ENCODE measurements at places on chromosomes 13 and 19.

- DNase-seq = peak; percentile 65
These were observed 87.6 kb downstream of the HSPH1 start for GRCh38 chr13:31073859-31074718.

DNA sequence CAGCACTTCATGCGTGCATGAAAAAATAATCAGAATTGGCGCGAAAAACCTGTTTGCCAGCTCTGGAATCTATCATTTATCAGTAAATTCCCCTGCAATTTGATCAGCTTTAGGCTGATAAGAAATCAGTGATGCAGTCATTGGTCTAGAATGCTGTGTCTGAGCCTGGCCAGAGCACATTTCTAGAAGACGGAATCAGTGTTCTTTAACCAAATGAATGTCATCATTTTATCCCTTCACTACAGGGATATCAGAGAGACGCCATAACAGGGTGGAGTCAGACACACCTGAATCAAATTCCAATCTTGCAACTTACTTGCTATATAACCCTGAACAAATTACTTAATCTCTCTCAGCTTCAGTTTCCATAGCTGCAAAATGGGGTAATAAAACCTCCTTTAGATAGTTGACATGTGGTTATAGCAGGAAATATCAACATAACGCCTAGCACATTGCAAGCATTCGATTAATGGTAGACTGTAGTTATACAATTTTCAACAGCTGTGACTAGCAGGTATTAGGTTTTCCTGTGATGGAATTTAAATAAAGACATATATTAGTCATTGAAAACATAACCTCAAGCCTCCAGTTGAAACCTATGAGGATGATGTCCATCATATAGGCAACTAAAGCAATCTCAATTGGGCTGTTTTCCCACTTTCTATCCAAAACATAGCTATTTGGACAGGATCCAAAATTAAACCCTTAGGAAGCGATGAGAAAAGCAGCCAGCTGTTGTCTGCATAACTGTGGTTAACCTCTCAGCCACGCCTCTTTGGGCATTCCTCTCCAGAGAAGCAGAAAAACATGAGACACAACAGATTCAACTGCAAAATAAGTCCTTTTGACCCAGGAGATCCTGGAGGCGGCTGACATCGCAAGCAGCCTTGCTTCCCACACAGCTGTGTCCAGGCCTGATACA is 51.6 kb upstream of the UBL3 start:
- DNase-seq = peak; percentile 99

DNA sequence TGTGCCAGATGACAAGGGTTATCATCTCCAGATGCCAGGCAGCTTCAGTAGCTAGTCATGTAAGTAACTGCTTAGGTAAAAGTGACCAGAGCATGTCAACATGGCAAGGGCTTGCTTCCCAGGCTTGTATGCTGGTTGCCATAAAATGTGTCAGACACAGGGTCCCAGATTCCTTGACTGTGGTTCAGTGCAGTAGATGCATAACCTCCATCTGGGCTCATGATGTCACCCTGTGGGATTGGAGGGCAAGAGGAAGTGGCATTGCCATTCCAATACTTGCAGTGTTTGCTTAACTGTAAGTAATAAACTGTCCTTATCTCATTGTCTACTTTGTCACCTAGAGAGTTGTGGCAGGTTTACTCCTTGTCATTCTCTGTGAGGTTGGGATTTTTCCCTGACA is 226.8 kb downstream of the PCDH17 start:
- DNase-seq = no peak

GRCh38 chr13:89150362-89150761 is 1479.2 kb downstream of the SLITRK5 start:
- peak; percentile 53 for DNase-seq

DNA sequence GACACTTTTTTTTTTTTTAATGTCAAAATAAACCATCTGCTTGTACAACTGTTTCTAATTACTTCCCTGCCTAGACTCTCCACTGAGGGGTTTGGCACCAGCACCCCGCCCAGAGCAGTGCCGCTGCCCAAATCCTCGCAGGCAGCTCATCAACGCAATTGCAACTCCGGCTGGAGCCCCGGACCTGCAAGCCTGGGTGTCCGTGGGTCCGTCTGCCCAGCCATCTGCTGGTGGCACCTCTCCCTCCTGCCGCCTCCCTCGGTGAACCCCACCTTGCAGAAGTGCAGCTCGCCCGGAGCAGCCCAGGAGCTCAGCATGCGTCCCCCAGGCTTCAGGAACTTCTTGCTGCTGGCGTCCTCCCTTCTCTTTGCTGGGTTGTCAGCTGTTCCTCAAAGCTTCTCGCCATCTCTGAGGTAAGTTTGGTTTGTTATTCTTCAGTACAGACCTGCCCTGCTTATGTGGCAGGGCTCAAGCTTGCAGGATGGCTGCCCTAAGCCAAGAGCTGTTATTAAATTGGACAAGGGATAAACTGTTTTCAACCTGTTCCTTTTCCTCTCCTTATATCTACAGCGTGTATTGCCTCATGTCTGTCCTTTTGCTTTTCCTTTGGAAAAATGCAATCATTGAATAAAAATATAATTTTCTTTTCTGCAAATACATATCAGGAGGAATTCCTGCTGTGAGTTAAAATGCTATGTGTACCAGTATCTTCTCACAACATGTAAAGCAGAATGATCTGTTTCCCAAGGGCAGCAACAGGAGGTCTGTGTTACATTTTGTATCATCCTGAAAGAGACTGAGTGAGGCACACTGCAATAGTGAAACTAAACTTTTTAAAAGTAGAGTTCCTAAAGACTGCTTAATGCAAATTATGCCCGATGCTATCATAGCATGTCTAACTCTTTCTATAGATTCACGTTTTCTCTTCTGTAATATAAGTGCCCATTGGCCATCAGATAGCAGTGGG is at the start of gene ITGBL1:
TSS of gene ITGBL1 (plus strand) at position 157 of the 967 bp plus-strand sequence. CDS start at position 316, 159 bp downstream.
- DNase-seq = peak; percentile 64

DNA sequence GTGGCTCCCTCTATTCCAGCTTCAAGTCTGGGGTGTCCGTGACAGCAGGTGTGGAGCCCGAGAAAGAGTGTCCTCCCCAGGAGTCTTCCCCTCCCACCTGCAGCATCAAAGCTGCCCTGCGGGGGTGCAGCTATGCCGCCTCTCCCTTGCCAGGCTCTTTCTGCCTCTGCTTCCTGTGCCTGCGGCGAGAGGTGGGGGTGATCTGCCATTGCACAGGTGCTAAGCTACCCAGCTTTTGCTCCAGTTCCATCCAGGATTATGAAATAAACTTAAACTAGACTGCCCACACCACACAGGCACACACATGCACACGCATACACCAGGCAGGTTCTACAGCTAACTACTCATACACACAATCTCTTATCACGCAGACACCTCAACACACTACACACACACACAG is 104.7 kb upstream of the CLDN10 start:
- DNase-seq = no peak

GRCh38 chr13:96214824-96215445 is 125.0 kb downstream of the HS6ST3 start:
- DNase-seq = no peak

- no peak for DNase-seq
These were observed 30.0 kb upstream of the ZNRF4 start for GRCh38 chr19:5425260-5425659.

GRCh38 chr19:47813304-47813994 is 8.3 kb upstream of the CRX start:
- peak; percentile 59 for DNase-seq

DNA sequence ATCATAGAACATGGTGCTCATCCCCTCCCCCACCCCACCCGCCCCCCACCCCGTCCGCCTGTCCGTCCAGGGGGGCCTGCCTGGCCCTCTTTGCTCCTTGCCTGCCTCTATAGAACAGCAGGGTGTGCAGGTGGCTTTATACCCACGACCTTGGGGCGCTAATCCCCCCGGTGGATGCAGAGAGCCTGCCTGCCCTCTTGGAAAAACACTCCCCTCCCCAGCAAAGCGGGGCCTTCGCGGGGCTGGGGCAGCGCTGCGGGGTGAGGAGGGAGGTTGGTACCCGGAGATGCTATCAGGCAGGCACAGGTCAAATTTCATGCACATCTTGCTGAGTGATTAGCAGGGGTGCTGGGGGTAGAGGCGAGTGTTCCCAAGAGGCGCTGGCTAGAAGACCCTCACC is 21.9 kb downstream of the RFX1 start:
- no peak for DNase-seq

- peak; percentile 69 for DNase-seq
These were observed 82.9 kb upstream of the CACNA1A start for GRCh38 chr19:13588957-13589833.

GRCh38 chr13:111883571-111884343 is 183.2 kb upstream of the SOX1 start:
- no peak for DNase-seq

DNA sequence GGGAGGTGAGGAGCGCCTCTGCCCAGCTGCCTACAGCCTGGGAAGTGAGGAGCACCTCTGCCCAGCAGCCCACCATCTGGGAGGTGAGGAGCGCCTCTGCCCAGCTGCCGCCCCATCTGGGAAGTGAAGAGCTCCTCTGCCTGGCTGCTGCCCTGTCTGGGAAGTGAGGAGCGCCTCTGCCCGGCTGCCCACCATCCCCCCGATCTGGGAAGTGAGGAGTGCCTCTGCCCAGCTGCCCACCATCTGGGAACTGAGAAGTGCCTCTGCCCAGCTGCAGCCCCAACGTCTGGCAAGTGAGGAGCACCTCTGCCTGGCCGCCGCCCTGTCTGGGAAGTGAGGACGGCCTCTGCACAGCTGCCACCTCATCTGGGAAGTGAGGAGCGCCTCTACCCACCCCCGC is 64.3 kb downstream of the ZNF708 start:
- DNase-seq = no peak

DNA sequence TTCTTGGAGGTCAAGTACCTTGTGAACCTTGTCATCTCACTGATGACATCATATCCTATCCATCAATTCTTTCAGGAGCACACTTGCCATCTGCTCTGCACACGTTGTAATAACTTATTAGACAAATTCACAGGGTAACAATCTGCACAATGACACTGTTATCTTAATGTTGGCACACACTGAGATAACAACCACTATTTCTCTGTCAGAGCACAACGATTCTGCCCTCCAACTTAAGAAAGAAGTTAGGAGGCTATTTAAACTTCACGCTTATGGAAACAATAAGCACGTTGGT is 351.3 kb downstream of the DACH1 start:
- no peak for DNase-seq
